ENCODE measurements at places on chromosomes 4 and X.

GRCh38 chr4:7890635-7891393 lies 48.8 kb downstream of the AFAP1 start:
- peak; percentile 48 for DNase-seq

DNA sequence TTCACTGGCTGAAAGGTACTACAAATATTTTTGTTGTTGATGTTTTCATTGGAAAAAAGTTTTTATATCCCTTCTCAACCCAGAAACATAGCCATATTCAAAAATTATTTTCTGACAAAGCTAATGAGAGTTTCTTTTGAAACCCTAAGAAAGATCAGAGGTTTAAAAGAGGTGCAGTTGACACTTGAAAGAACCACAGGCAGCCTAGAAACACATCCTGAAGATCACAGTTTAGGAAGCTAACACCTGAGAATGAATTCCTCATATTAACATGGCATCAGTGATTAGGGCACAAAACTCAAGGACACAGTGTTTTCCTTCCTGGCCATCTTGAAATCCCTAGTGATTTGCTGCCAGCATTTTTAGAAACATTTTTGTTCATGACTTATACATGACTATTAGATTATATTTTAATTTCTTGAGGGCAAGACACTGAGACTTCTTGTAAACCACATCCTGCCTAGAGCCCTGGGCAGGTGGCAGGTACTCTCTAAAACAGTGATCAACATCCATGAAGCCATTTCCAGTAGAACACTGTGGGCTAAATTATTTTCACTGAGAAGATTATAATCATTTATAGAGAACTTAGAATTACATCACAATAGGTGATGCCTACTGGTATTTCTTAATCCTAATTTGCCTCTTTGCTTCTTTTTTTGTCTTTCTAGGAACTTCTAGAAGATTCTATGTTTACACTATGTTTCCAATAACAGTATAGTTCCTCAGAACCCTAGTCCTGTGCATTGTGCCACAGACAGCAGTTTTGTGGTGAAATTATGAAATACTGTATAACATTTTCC lies 80.0 kb downstream of the ARSJ start:
- no peak for DNase-seq

DNA sequence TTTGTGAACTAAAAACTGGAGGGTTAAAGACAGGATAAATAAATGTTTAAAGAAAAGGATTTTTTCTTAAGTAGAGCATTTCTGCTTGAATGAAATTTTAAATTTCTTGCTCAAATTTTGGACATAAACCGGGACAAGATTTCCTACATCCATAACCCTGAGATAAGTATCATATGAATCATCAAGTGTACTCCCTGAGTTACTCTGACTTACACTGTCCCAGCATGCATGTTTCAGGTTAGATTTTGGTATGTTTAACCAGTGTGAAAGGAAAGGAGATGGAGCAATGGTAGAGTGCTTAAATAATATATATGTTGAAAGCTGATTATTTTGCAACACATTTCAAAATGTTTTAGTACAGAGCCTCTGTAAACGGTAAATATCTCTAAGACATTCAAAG lies 175.2 kb downstream of the ADGRL3 start:
- no peak for DNase-seq

GRCh38 chr4:158724637-158725036 lies 1.4 kb upstream of the PPID start:
- DNase-seq, result no peak

DNA sequence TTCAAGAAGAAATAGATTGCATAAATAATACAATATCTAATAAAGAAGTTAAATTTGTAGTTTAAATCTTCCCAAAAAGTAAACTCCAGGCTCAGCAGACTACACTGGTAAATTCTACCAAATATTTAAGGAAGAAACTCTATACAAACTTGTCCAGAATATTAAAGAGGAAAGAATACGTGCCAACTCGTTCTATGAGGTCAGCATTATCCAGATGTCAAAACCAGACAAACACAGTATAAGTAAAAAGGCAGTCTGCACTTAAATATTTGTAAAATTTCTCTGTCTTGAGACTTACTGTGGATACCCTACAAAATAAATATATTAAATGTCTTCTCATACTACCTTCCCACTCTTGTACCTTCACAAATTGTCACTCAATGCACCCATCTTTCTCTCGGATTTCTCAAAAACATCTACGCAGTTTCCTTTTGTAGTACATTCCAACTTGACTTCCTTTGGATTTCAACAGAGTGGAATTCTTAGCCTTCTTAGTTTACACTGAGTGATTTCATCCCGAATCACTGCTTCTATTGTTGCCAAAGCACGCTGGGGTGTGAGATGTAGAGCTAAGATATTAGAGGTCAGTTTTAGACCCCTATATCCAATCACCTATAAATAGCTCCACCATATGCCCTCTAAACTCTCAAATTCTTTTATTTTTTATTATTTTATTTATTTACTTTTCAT lies 71.6 kb upstream of the MAB21L2 start:
- peak; percentile 76 for DNase-seq

DNA sequence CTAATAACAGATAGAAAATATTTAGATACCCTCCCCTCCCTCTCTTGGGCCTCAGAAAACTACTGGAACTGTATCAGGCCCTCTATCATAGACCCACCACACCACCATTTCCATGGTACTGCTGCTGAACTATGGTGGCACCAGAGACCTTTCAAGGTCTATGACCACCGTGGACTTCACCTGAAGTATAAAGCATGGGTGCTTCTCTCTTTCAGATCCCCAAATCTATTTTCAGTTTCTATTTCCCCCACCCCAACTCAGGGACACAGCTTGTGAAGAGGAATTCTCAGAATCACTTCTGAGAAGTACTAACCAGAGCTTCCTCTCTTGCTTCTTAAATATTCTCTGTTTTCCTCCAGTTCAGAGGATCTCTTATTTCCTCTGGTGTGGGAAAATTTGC lies 840.8 kb upstream of the HTR2C start:
- no peak for DNase-seq

- DNase-seq, result no peak
Measured at GRCh38 chr4:152594978-152595925, 59.4 kb upstream of the FBXW7 start.

GRCh38 chr4:18113710-18114331 lies 92.3 kb upstream of the LCORL start:
- no peak for DNase-seq

GRCh38 chr4:70839589-70840093 lies at the start of gene GRSF1:
Gene GRSF1, minus strand, starts transcription at chr4:70839890. Its CDS starts 63 bp downstream, at chr4:70839827.
- peak; percentile 45 for DNase-seq

GRCh38 chr4:21209860-21210259 lies 509.6 kb downstream of the PACRGL start:
- no peak for DNase-seq

- DNase-seq, result no peak
Measured at GRCh38 chrX:68894142-68894512, 65.3 kb downstream of the EFNB1 start.

DNA sequence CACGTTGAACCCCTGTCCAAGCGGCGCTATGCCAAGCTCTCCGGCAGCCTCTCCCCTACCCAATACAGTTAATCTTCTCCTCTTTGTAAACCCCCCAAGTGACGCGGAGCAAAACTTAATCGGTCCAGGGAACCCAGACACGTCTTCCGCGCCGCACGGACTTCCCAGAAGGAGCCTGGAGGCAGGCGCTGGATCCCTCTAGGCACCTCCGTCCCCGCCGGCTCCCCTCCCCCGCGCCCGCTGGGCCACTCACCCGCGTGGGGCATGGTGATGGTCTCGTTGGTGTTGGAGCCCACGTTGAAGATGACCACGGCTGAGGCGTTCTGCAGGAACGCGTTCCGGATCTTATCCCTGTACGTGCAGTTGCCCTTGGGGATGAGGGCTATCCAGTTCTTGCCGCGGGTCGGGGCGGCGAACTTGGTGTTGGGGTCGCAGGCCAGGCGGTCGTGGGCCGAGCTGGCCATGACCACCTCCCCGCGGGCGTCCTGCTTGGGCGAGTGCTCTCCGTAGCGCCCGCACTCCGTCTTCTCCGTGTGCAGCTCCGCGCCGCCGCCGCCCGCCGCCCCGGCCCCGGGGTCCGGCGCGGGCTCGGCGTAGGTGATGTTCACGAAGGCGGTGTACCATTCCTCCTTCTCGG lies 1.1 kb downstream of the RNF150 start:
- no peak for DNase-seq

DNA sequence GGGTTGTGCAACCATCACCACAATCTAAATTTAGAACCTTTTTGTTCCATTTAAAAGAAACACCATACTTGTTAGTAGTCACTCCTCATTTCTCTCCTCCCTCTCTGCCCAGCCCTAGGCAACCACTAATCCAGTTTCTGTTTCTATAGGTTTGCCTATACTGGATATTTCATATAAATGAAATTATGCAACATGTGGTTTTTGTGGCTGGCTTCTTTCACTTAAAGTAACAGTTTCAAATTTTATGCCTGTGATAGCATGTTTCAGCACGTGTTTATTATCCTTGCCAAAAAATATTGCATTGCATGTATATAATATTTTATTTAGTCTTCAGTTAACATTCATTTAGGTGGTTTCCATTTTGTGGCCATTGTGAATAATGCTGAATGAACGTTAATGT lies 437.6 kb downstream of the IL1RAPL1 start:
- DNase-seq, result no peak

GRCh38 chr4:856225-856901 lies 30.4 kb upstream of the CPLX1 start:
- no peak for DNase-seq

- DNase-seq, result no peak
Measured at GRCh38 chr4:148061141-148061481, 329.2 kb downstream of the ARHGAP10 start.

DNA sequence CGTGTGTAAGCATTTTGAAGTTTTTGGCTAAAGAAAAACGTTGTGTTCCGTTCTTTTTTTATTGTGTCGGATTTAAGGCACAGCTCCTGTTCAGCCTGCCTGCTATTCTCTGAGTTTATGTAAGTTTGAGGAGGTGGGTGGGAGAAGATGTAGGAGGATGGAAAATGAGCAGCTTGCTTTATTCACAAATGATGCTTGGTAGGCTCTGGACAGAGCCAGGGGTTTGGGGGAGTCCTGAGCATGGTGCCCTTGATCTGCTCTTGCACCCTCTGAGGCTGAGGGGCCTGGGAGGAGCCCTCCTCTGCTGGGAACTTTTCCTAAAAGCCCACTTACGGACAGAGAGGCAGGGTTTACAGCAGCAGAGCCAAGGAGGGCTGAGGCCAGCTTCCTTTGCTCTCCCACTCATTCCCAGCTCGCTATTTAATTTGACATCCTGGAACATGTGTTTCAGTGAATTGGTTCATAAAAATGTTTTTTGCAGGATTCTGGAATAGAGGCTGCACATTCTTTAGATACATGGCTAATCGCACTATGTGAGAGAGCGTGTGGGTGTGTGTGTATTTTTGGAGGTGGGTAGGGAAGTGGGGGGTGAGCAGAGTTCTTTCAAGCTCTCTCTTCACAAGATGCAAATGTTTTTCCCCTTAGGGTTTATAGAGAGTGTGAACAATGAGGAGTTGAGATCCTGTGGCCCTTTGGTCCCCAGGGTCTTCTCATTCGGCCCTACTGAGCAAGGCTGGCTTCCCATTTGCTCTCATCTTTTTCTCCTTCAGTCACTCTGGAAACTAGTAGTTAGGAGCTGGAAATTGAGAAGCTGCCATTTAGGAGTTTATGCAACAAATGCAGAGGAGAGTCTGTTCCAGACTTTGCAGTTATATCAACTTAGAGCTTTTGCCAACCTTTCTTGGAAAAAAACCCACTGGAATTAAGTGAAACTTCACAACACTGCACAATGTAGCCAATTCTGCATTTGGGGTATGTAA lies 32.1 kb downstream of the TMEM131L start:
- DNase-seq, result no peak

- DNase-seq, result no peak
Measured at GRCh38 chr4:137640156-137640837, 108.0 kb upstream of the PCDH18 start.

DNA sequence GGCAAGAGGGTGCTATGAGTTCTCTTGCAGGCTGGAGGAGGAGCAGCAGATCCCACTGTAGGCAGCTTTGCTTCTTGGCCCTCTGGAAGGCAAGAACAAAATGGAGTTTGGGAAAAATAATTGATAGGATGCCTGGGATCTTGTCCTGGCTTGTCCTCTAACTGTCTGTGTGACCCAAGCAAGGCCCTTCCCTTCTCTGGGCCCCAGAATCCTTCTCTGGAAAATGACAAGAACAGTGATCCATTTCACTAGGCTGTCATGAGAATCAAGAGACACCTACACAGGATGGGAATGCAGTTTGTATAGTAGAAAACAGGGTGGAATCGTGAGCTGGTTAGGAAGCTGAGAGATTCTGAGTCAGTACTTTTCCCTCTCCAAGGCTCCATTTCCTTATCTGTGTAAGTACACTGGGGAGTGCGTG lies 133.3 kb downstream of the PJA1 start:
- no peak for DNase-seq

DNA sequence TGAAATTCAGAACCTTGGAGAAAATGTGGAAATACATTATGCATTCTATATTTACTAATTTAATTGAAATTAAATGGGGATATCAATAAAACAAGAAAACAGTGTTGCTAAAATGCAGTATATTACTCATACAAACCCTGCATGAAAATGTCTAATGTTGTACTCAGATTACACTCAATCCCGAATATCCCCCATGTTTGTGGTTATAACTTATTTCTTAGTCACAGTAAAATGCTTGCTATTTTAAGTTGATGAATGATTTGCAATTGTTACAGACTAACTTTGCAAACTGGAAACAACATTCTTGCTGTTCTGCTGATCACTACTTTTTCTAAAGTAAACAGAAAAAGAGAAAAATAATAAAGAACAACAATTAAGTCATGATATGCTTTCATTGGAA lies 33.1 kb upstream of the ANXA10 start:
- no peak for DNase-seq

DNA sequence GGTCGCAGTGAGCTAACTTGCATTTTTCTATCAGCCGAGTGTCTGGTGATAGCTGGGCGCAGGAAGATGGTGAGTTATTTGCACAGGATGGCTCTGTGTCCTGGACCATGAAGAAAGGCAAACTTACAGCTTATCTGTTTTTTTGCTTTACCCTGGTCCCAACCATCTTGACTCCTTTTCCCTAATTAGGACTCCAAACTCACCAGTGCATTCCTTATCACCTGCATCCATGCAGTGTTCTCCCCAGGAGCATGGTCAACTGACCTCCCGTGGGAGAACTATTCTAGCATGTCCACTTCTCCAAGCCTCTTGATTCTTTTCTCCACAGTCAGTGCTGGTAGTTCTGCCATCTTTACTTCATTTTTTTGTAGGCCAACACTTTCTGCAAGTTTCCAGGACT lies 68.2 kb upstream of the WWC2 start:
- DNase-seq, result no peak

GRCh38 chr4:176261481-176261880 lies 7.5 kb downstream of the ASB5 start:
- no peak for DNase-seq

- DNase-seq, result no peak
Measured at GRCh38 chr4:184968366-184968765, 49.9 kb upstream of the HELT start.

GRCh38 chr4:81399306-81400086 lies 72.2 kb downstream of the RASGEF1B start:
- DNase-seq, result no peak

- no peak for DNase-seq
Measured at GRCh38 chr4:124943938-124944337, 231.4 kb upstream of the ANKRD50 start.

GRCh38 chrX:39952989-39953388 lies 144.8 kb downstream of the BCOR start:
- no peak for DNase-seq

- peak; percentile 10 for DNase-seq
Measured at GRCh38 chrX:31423609-31424189, 351.9 kb upstream of the FTHL17 start.

GRCh38 chr4:187006189-187006618 lies 282.5 kb upstream of the FAT1 start:
- no peak for DNase-seq

GRCh38 chr4:169208516-169208915 lies 62.2 kb downstream of the SH3RF1 start:
- no peak for DNase-seq

- DNase-seq, result no peak
Measured at GRCh38 chr4:2338754-2339457, 77.0 kb upstream of the MXD4 start.
